ENCODE measurements at places on chromosomes 4 and X. TPM values are rescaled to one million over a fixed set of nuclear protein-coding genes. Genes with fewer than 3 reads are reported as not detected.

The EXOC1L gene
- total RNA-seq = not detected

GRCh38 chr4:118834070-118834469 lies 1.9 kb downstream of the SEC24D start:
- peak; percentile 32 for DNase-seq

DNA sequence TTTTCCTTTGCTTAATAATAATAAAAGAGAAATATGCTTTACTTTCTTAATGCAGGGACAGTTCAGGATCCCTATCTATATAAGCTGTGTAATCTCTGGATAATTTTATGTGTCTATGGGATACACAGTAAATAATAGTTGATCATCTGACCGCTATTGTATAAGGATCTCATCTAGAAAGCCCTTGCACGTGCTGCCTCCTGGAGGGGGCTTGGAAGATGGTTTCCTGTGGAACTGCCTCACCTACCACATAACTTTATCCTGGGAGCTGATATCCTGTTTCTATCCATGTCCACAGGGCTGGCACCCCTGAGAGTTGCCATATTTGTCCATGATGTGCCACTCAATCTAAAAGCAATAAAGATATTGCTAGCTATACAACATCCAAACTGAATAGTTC lies 139.3 kb upstream of the FRMPD4 start:
- DNase-seq = peak; percentile 7

The RAB9B gene
- 0.56 TPM for total RNA-seq

DNA sequence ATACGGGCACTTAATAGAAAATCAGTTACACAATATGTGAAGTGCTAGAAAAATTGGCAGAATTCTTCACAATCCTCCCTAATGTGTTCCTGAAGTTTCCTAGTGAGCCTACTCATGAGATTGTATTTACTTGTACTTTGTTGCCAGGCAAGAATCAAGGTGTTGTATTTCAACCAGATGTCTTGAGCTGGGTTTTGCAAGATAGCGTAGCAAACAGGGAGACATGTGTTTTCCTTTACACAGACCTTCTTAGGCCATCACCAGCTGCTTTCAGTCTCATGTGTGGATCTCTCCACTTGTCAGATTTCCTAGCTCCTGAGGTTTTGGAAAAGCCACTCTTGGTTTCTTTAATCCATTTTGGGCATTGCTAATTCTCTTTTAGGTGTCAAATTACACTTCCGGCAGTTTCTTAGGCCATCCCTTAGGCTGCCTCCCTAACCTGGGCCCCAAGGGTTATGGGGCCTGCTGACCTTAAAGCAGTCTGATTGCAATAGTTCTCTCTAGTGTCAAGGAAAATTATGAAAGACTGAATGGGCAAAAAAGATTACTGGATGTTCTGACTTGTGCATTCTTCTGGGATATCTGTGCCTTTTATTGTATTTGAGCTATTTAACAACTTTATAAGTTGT lies 12.2 kb upstream of the EDA start:
- no peak for DNase-seq

- DNase-seq = no peak
Measured at GRCh38 chr4:76654084-76654483, 219.1 kb downstream of the SHROOM3 start.

- no peak for DNase-seq
Measured at GRCh38 chrX:45363596-45363995, 162.9 kb upstream of the DIPK2B start.

The STAG2 gene
- total RNA-seq = 135 TPM

DNA sequence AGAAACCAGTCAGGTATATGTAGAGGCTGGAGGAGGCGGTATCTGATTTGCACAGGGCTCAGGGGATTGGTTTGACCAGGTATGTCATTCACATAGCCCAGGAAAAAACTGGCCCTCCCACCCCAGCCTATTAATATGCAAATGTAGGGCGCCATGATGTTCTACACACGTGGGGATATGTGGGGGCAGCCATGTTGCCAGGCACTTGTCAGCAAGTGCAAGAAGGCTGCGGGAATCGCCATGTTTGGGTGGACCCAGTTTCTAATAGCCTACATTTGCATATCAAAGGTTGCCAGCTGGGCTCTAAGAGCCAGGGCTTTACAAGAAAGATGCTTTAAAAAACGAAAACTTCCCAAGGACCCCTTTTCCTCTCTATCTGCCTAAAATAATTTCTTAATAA lies 335.1 kb downstream of the SMARCA1 start:
- DNase-seq = no peak

- no peak for DNase-seq
Measured at GRCh38 chr4:167779864-167780263, 312.5 kb upstream of the ANXA10 start.

GRCh38 chr4:157291071-157291470 lies 70.5 kb downstream of the GRIA2 start:
- DNase-seq = no peak

- DNase-seq = no peak
Measured at GRCh38 chr4:123412091-123412505, 15.5 kb downstream of the SPRY1 start.

The SORCS2 gene
- total RNA-seq = 0.05 TPM

DNA sequence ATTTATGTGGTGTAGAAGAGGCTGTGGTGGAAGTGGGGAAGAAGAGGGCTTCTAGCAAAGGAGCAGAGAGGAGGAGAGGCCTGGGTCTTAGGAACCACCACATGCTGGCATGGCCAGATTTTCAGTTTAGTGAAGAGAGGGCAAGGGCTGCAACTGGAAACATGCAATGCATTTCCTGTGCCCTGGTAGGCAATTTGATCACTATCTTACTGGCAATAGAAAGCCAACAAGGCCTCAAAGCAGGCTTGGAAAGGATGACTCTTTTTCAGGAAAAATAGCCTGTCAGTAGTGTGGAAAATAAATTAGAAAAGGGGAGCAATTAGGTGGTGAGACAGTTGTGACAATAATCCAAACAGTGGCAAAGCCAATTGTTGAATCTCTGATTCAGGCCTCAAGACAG lies 501.9 kb upstream of the ZFP42 start:
- no peak for DNase-seq

Data from dermis blood vessel endothelial cell (primary cell).